ENCODE measurements at places on chromosomes 6 and 20.

DNA sequence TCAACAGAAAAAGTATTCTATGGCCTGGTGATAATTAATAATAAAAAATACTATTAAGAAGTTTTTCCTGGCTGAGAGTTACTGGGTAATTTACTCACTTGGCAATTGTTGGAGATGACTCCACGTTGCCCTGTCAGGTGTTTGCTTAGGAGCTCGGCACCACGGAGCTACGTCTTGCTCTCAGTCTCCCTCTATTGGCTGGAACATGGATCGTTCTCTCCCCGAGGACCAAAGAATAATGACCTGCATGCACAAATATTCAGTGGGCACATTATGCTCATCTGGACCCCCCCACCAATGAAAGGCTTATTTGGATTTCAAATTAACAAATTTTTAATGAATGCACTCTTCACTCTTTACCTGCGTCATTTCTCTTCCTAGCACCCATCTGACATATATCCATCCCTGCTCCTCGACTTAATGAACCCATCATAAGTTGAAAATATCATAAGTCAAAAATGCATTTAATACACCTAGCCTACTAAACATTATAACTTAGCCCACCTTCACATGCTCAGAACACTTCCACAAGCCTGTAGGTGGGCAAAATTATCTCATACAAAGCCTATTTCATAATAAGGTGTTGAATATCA is 71.0 kb upstream of the CD83 start:
- ATAC-seq: peak; percentile 78

- no peak for ATAC-seq
Observed at GRCh38 chr20:62712606-62713005, 4.0 kb downstream of the NTSR1 start.

GRCh38 chr6:27911956-27912446 is at the start of gene OR2B2:
Gene OR2B2, minus strand, starts transcription at chr6:27912396. Its CDS starts 77 bp downstream, at chr6:27912319.
- no peak for ATAC-seq

DNA sequence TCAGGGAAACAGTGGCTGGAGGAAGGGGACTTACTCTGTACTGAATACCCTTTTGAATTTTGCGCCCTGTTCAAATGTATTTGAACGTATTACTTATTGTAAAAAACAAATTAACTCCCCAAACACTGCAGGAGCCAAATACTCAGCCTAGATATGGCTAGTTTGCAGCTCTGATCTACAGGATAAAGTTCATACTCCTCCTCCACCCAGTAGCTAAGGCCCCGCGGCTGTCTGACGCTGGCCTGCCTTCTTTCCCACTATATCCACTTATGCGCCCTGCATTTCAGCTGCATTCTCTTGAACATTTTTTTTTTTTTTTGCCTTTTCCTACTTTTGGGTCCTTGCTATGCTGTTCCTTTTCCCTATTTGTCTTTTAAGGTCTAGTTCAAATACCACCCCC is 6.5 kb downstream of the GSS start:
- no peak for ATAC-seq
